Thoracic aorta (tissue), 2 donors: ENCODE measurements at places on chromosomes 11 and 22. TPM values are rescaled to one million over a fixed set of nuclear protein-coding genes. Genes with fewer than 3 reads are reported as not detected.

DNA sequence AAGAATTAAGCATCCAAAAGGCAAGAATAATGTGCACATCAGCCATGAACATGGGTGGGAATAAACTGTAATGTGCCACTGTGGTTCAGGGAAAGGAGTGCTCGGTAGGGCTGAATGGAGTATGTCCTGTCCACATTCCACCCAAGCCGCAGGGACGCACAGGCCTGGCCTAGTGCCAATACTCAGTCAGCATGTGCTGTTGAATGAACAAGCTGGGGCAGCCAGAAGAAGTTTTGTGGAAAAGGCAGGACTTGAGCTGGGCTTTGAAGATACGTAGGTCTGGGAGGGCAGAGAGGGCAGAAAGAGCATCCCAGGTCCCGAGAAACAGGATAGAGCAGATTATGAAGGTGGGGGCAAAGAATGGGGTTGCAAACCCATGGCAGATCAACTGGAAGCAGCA lies 60.0 kb upstream of the PLET1 start:
- no peaks in the 10 kb centered on the region for H3K36me3 ChIP-seq
- no peak overlapping the region for H3K27ac ChIP-seq
- no peaks in the 10 kb centered on the region for H3K27me3 ChIP-seq
- DNase-seq, result peak; percentile 51
- H3K4me3 ChIP-seq, result no peak overlapping the region
- peaks cover 38% of the 10 kb centered on the region for H3K4me1 ChIP-seq

GRCh38 chr22:28015046-28015425 lies 96.0 kb upstream of the PITPNB start:
- H3K27ac ChIP-seq, result no peak overlapping the region
- DNase-seq, result no peak
- H3K36me3 ChIP-seq, result peaks cover 5% of the 10 kb centered on the region
- no peaks in the 10 kb centered on the region for H3K4me1 ChIP-seq
- no peak overlapping the region for H3K4me3 ChIP-seq

GRCh38 chr22:49812838-49813237 lies 14.8 kb downstream of the BRD1 start:
- DNase-seq, result no peak
- no peak overlapping the region for H3K4me3 ChIP-seq

- H3K36me3 ChIP-seq, result peaks cover 44% of the 10 kb centered on the region
- DNase-seq, result no peak
- H3K27me3 ChIP-seq, result no peaks in the 10 kb centered on the region
- no peaks in the 10 kb centered on the region for H3K4me1 ChIP-seq
These were observed 24.5 kb downstream of the ASCC2 start for GRCh38 chr22:29813563-29813962.

- no peaks in the 10 kb centered on the region for H3K4me1 ChIP-seq
- H3K27ac ChIP-seq, result no peak overlapping the region
- H3K36me3 ChIP-seq, result no peaks in the 10 kb centered on the region
These were observed 2.5 kb downstream of the PNPLA5 start for GRCh38 chr22:43889201-43889859.

DNA sequence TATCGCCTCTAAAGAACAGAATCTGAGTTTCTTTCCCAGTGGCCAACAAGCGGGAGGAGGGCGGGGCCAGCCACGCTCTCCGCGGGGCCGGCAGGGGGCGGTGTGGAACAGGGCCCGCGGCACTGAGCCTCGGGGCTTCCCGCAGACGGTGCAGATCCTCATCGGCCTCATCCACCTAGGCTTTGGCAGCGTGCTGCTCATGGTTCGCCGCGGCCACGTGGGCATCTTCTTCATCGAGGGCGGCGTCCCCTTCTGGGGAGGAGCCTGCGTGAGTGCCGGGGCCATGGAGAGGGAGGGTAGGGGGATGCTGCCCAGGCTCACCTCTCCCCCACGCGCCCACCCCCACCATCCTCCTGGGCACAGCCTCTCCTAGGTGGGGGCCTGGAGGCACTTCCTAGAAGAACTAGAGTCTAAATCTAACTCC lies 10.7 kb downstream of the MS4A15 start:
- H3K36me3 ChIP-seq, result no peaks in the 10 kb centered on the region
- H3K4me3 ChIP-seq, result no peak overlapping the region
- no peaks in the 10 kb centered on the region for H3K27me3 ChIP-seq
- H3K27ac ChIP-seq, result no peak overlapping the region
- H3K4me1 ChIP-seq, result no peaks in the 10 kb centered on the region

DNA sequence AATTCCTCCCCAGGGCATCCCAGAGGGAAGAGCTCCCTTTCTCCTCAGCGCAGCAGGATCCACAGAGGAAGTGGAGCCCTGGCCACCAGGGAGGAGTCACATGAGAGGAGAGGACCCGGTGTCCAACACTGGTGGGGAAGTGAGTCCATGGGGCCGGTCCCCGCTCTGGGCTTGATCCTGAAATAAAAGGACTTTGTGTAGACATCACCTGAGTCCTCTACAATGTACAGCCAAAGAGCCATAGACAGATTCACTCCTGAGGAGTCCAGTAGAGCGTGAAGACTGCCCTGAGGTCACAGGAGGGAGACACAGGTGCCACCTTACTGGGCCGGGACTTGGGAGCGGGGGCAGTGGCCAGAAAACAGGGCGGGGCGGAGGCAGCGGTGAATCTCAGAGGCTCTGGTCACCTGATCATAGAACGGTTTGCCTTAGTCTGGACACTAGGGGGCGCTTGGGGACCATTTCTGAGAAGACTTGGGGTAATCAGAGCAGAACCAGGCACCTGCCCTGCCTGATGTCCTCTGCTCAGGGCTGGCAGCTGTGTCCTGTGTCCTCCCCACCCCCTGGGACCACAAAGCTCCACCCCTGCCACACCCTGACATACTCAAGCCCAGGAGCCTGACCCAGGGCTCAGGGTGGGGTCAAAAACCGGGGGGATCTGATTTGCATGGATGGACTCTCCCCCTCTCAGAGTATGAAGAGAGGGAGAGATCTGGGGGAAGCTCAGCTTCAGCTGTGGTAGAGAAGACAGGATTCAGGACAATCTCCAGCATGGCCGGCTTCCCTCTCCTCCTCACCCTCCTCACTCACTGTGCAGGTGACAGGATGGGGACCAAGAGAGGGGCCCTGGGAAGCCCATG lies 112.7 kb downstream of the VPREB1 start:
- no peak overlapping the region for H3K27ac ChIP-seq
- no peak for DNase-seq
- no peak overlapping the region for H3K4me3 ChIP-seq
- H3K36me3 ChIP-seq, result no peaks in the 10 kb centered on the region
- no peaks in the 10 kb centered on the region for H3K4me1 ChIP-seq
- H3K27me3 ChIP-seq, result no peaks in the 10 kb centered on the region

DNA sequence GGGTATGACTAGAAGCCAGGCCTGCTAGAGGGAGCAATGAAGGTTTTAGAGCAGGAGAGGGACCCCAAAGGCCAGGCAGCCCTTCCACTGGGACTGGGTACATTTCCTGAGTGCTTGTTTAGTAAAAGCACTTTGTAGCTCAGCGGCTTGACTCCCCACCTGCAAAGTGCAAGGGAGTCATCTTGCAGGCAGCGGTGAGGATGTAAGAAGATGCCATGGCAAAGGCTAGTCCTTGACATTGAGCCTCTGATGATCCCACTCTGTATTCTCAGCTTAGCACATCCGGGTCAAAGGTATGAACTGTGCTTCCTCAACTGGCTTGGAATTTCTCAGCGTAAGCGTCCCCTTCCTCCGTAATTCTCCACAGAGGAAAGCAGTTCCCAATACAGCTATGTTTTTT lies 3.1 kb upstream of the UBE2L3 start:
- H3K36me3 ChIP-seq, result no peaks in the 10 kb centered on the region
- H3K27me3 ChIP-seq, result no peaks in the 10 kb centered on the region
- no peak overlapping the region for H3K4me3 ChIP-seq
- no peak overlapping the region for H3K27ac ChIP-seq
- peaks cover 11% of the 10 kb centered on the region for H3K4me1 ChIP-seq

GRCh38 chr11:58046231-58046630 lies 15.5 kb downstream of the OR6Q1 start:
- no peak for DNase-seq
- H3K27ac ChIP-seq, result no peak overlapping the region
- H3K4me1 ChIP-seq, result no peaks in the 10 kb centered on the region
- no peaks in the 10 kb centered on the region for H3K36me3 ChIP-seq
- no peaks in the 10 kb centered on the region for H3K27me3 ChIP-seq
- no peak overlapping the region for H3K4me3 ChIP-seq

GRCh38 chr11:122091835-122092234 lies 24.2 kb downstream of the BLID start:
- peak overlapping the region; percentile 15 for H3K4me3 ChIP-seq
- H3K27ac ChIP-seq, result peak overlapping the region; percentile 48
- H3K36me3 ChIP-seq, result peaks cover 5% of the 10 kb centered on the region
- H3K27me3 ChIP-seq, result no peaks in the 10 kb centered on the region
- DNase-seq, result no peak

- DNase-seq, result no peak
- peaks cover 17% of the 10 kb centered on the region for H3K4me1 ChIP-seq
- no peak overlapping the region for H3K4me3 ChIP-seq
- no peaks in the 10 kb centered on the region for H3K27me3 ChIP-seq
- H3K27ac ChIP-seq, result no peak overlapping the region
These were observed 25.0 kb upstream of the TMPRSS5 start for GRCh38 chr11:113730887-113731726.

DNA sequence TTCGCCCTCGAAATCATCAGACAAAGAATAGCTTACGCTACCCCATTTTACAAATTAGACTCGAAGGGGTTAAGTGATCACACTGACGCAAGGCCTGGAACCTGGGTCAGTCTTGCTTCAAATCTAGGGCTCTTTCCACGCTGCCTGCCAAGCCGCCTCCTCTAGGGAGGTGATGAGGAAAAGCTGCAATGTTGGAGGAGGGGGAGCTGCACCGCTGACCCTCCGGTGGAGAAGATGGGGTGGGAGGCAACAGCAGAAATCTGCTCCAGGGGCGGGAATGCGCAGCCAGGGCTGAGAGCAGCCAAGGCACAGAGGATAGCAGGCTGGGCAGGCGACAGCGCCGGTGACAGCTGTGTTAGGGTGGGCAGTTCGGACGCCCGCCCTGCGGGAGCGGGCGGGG lies 595 bp downstream of the SYVN1 start:
- H3K4me1 ChIP-seq, result peaks cover 15% of the 10 kb centered on the region
- peak overlapping the region; percentile 94 for H3K27ac ChIP-seq
- H3K4me3 ChIP-seq, result peak overlapping the region; percentile 81
- no peaks in the 10 kb centered on the region for H3K27me3 ChIP-seq
- H3K36me3 ChIP-seq, result peaks cover 36% of the 10 kb centered on the region
- DNase-seq, result no peak

DNA sequence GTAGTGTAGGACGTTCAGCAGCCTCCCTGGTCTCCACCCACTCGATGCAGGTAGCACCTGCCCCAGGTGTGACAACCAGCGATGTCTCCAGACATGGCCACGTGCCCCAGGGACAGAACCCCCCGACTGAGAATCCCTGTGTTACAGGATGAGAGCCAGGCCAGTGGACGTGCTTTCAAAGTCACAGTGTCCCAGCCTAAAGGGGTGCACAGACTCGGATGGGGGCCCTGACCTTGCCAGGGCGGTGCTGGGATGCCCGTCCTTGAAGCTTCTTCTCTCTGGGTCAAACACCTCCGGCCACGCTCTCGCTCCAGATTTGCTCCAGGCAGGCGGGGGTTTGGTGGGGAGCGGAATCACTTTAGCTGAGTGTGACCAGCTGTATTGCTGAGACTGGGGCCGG lies 23.3 kb upstream of the GAL start:
- H3K27ac ChIP-seq, result no peak overlapping the region
- H3K4me1 ChIP-seq, result no peaks in the 10 kb centered on the region
- H3K36me3 ChIP-seq, result no peaks in the 10 kb centered on the region

GRCh38 chr11:107593951-107594350 lies 3.0 kb downstream of the ELMOD1 start:
- H3K4me3 ChIP-seq, result no peak overlapping the region
- H3K27me3 ChIP-seq, result no peaks in the 10 kb centered on the region
- H3K4me1 ChIP-seq, result peaks cover 20% of the 10 kb centered on the region
- H3K36me3 ChIP-seq, result no peaks in the 10 kb centered on the region

DNA sequence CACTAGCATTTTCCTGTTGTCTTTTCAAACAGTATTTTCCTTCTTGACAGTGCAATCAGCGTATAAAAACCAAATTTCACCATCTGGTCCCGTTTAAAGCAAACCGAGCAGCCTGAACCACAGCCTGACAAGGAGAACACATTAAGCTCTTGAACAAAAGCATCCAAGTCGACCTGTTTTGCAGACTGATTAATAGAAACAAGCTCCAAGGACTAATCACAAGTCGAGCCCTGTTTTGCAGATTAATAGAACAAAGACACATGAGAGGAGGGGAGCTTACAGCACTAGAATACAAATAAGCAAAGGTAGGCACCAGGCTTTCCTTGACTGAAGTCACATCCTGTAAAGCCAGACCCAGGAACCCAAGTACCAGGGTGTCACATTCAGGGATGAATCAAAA lies 104.8 kb downstream of the MPPED2 start:
- no peak for DNase-seq
- peak overlapping the region; percentile 53 for H3K4me3 ChIP-seq
- H3K36me3 ChIP-seq, result no peaks in the 10 kb centered on the region
- H3K27ac ChIP-seq, result peak overlapping the region; percentile 85
- peaks cover 75% of the 10 kb centered on the region for H3K4me1 ChIP-seq
- no peaks in the 10 kb centered on the region for H3K27me3 ChIP-seq

DNA sequence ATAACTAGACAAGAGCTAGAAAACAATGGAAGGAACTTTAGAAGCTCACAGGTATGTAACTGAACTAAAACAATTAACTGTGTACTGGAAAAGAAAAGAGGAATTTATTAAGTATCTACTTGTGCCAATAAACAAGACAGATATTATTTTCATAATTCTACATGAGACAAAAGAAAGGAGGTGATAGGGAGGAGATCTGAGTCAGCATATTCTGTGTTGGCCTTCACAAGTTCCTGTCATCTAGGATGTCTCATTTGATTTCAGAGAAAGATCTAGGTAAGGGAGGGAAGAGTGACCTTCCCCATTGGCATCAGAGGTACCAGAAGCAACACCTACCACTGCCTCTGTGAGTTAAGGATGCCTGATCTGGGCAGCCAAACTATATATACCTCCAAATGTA lies 34.8 kb upstream of the TEAD1 start:
- no peaks in the 10 kb centered on the region for H3K27me3 ChIP-seq
- H3K36me3 ChIP-seq, result no peaks in the 10 kb centered on the region
- H3K4me1 ChIP-seq, result no peaks in the 10 kb centered on the region

STT3A gene
- total RNA-seq, result 122 TPM

RFPL1 gene
- not detected for total RNA-seq

TCN2 gene
- total RNA-seq, result 82.0 TPM

PATE2 gene
- not detected for total RNA-seq

RPLP2 gene
- total RNA-seq, result 170 TPM
